ENCODE measurements at places on chromosomes 13 and 19. TPM values are rescaled to one million over a fixed set of nuclear protein-coding genes. Genes with fewer than 3 reads are reported as not detected.

DNA sequence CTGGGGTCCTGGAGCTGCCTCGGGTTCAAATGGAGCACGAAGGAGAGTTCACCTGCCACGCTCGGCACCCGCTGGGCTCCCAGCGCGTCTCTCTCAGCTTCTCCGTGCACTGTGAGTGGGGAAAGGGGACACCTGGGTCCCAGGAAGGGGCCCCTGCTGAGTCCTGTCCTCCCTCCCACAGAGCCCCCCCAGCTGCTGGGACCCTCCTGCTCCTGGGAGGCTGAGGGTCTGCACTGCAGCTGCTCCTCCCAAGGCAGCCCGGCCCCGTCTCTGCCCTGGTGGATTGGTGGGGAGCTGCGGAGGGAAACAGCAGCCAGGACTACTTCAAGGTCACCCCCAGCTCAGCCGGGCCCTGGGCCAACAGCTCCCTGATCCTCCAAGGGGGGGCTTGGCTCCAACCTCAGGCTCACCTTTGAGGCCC, 11.0 kb upstream of the SIGLEC11 start:
- no peak for DNase-seq

GRCh38 chr13:27599845-27600553, 20.3 kb downstream of the LNX2 start:
- DNase-seq, result no peak

DNA sequence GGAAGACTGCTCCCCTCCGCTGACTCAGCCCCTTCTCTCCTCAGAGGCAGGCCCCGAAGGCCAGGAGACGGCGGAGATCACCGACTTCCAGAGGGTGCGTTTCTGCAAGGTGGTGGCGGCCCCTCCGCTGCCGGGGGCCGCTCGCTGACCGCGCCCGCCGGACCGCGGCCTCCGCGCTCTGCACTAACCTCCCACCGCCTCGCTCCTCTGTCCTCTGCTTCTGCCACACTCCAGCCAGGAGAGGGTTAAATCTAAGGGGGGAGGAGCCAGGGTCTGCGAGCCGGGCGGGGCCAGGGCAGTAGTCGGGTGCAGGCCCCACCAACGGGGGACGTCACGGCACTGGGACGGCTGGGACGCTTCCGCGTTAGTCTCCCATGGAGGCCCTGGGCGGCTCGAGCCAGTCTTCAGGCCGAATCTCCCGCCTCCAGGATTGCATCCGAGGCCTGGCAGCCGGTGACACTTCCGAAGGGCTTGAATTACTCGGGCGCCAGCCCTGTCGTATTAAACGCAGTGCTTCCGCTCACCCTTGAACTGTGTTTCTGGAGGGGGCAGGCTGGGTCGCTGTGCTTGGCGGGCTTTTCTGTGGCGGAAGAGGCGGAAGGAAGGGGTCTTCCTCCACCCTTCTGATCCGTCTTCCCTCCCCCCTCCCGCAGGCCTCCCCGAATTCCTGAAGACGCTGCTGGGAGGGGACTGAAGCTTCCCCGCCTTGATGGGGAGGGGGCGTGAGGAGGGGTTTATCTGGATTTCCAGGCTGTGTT, 1.2 kb upstream of the INAFM1 start:
- DNase-seq, result peak; percentile 87

DNA sequence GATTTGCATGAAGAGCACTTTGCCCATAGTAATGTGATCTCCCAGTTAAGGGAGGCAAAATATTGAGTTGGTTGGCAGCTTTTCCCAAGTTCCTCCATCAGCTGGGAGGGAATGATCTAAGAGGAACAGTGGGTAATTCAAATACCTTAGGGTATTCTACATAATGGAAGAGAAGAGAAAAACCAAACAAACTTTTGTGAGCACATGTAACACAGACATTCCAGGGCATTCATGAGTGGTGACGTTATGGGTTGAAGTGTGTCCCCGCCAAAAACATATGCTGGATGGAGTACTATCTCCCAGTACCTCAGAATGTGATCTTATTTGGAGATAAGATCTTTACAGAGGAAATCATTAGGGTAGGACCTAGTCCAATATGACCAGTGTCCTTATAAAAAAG, 220.1 kb downstream of the FOXO1 start:
- no peak for DNase-seq

DNA sequence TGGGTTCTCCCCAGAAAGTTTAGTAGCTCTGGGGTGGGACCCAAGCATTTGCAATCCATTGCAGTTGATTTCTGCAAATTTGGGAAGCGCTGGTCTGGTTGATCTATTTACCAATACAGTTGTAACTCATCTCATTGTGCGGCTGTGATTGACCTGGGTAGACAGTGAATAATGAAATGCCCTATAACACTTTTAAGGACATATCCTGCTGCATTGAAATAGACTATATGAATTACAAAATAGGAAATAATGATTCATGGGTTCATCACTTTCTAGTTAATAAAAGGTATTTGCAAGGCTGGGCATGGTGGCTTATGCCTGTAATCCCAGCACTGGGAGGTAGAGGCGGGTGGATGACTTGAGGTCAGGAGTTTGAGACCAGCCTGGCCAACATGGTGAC, 59.0 kb upstream of the FARP1 start:
- no peak for DNase-seq

- DNase-seq, result no peak
These were observed 6.7 kb downstream of the TM9SF2 start for GRCh38 chr13:99507986-99508385.

GRCh38 chr13:80572923-80573316, 232.0 kb upstream of the SPRY2 start:
- no peak for DNase-seq

DNA sequence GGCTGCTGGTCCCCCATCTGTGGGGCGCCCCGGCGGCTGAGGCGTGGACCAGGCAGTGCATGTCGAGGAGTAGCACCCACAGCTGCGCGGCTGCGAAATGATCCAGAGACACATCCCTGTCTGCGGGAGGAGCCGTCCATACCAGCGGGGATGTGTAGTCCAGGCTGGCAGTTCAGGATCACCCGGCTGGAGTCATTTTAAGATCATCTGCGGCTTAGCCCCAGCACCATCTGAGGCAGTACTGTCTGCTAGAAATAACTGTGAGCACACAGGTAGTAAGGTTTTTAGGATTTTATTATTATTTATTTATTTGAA, 3.1 kb downstream of the ADAT3 start:
- DNase-seq, result no peak

- no peak for DNase-seq
These were observed 6.2 kb upstream of the EVI5L start for GRCh38 chr19:7823686-7824301.

- DNase-seq, result peak; percentile 36
These were observed 7.2 kb downstream of the UHRF1 start for GRCh38 chr19:4916292-4917082.

- DNase-seq, result no peak
These were observed 6.0 kb downstream of the FAM187B start for GRCh38 chr19:35222373-35223015.

DNA sequence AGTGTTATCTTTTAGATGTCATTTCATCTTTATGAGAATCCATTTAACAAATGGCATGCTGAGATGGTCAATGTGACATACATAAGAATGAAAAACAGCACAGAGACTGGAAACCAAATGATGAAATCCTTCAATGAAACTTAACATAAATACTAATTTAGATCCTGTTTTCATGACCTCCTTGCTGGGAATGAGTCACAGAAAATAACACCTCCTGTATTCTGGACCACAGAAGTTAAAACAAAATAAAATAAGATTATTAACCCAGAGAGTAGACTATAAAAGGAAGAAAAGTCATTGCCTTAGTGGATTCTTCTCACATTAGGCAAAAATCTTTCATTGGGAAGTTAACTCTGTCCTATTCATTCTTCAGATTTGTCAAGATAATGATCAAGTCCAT, 1.6 kb downstream of the DIAPH3 start:
- DNase-seq, result no peak

GRCh38 chr19:40735013-40735771, 15.1 kb downstream of the ACTMAP start:
- DNase-seq, result no peak

DNA sequence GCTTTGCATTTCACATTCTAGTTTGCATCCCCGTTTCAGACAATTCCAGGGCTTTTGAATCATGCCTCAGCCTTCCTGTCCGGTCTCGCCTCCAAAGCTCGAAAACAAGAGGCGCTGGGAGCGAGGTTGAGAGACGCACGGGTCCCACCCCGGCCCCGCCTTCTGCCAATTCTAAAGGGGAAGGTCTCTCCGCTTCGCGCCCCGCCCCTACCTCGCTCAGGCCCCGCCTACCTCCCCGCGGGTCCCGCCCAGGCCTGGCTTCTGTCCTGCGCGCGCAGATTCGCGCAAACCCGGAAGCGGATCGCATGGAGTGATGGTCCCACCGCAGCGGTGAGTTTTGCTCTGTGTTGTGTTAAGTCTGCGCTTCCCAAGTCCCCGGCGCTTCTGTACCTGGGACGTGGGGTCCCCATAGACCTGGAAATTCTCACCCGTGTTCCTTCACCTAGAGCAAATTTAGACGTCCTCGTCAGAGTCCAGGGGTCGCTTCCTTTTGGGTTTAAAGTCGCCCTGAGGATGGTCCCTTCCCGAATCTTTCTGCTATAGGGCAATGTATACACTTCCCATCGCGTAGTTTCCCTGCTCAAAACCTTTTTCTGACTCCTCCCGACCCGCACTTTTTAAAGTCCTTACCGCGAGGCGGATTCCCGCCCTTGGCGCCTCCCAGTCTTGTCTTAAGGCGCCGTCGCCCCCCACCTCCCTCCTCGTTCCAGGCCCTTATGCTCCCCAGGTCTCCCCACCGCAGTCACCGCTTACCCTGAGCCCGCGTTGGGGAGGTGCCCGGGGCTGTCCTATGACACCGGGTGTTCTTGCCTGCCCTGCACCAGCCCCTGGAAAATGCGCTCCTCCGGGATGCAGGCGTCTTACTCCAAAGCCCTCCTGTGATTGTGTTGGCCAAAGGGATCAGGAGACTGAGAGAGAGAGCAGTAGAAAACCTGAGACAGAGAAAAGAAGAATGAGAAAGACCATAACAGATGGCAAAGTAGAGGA, at the start of gene ZNF845:
TSS of gene ZNF845 (plus strand) at position 287 of the 987 bp plus-strand sequence. CDS start 7,559 bp downstream, outside the sequence.
- DNase-seq, result peak; percentile 92

DNA sequence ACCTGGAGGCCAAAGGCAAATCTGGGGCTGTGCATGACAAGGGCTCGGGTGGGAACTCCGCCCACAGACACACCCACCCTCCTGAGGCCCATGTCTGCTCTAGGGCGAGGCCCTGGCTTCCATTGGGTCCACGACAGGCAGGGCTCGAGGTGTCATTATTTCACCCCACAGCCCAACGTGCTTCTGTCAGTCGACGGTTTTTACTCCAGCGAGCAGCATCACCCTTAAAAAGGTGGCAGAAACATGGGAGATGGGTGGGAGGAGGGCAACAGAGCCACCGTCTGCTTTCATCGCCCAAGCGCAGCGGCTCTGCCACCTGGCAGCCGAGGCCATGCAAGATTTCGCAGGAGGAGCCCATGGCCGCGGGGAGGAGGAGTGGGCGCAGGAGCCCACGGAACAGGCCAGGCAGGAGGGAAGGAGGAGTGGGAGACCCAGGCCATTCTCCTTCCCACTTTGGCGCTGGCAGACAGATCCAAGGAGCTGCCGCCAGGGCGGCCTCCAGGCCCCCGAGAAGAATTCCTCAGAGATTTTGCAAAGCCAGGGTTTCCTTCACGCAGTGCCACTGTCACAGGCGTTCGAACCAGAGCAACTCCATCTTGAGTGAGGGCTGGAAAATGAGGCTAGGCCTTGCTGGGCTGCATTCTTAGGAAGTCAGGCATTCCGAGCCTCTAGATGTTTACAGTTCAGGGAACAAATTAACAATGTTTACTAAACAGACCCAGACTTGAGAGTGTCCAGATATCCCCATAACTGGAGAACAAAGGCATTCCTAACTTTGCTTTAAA, 49.3 kb upstream of the TUBGCP3 start:
- no peak for DNase-seq

PROZ gene
- not detected for total RNA-seq

NDUFA11 gene
- total RNA-seq, result 131 TPM

OR10H1 gene
- total RNA-seq, result not detected

ZNF850 gene
- 4.6 TPM for total RNA-seq

PSG7 gene
- total RNA-seq, result not detected

SLC46A3 gene
- 21.7 TPM for total RNA-seq

CLEC17A gene
- total RNA-seq, result 4.0 TPM

LAIR1 gene
- total RNA-seq, result 67.4 TPM
